NCI-H2081 treated with DMSO at 0.1 percent for 48 hours (cell line): ENCODE measurements at places on chromosomes 16 and 17.

DNA sequence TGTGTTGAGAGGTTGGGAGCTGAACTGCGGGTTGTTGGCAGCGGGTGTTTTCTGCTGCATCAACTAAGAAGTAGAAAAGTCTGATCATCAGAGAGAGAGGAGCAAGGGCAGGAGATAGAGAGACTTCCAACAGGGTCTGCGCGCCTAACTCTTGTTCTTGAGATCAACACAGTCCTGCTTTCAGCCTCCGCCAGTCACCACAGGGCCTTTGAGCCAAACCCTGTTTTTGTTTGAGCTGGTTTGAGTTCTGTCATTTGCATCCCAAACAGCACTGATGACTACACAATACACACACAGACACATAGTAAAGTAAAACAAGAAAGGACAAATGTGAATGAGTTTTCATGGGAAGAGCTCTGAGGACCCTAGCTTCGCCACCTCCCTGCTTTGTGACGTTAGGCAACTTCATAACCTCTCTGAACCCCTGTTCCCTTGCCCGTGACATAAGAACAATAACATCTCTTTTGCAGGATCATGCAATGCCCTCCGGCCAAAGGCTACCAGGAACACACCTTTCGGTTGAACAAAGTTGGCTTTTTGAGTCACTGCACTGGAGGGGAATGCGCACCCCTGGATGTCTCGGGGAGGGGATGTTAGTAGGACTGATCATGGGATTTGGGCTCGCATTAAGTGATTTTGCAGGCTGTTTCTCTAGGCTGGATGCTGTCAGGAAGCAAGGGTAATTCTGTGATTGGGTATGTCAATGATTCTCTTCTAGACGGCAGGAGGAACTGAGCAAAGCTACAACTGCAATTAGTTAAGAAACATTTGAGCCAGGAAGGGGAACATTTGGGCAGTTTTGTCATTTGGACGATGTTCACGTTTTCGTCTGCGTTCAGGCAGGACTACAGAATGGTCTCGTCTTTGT is 92.3 kb downstream of the C16orf78 start:
- no peak for DNase-seq

DNA sequence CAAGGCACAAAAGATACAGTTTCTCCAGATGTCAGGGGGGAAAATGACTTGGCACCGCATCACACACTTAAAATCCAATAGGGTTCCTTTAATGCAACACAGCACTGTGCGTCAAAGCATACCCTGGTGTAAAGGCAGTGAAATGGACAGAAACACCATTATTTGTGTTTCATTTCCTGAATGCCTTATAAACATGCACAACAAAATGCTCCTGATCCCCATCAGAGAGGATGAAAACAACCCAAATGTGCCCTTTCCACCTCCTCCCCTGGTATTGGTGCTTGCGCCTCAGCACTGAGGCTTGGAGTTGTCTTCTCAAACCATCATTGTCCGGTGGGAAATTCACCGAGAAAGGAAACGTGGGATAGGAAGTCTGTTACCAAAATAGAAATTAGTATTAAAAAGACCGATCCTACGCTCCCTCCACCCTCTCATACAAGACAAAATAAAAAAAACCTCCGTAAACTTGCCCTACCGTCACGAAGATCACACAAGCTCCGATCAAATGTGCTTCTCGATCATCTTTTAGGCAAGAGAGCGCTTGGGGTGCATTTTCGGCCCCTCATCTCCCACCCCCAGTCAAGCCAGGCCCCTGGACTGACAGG is 722 bp downstream of the CDC27 start:
- no peak for DNase-seq

DNA sequence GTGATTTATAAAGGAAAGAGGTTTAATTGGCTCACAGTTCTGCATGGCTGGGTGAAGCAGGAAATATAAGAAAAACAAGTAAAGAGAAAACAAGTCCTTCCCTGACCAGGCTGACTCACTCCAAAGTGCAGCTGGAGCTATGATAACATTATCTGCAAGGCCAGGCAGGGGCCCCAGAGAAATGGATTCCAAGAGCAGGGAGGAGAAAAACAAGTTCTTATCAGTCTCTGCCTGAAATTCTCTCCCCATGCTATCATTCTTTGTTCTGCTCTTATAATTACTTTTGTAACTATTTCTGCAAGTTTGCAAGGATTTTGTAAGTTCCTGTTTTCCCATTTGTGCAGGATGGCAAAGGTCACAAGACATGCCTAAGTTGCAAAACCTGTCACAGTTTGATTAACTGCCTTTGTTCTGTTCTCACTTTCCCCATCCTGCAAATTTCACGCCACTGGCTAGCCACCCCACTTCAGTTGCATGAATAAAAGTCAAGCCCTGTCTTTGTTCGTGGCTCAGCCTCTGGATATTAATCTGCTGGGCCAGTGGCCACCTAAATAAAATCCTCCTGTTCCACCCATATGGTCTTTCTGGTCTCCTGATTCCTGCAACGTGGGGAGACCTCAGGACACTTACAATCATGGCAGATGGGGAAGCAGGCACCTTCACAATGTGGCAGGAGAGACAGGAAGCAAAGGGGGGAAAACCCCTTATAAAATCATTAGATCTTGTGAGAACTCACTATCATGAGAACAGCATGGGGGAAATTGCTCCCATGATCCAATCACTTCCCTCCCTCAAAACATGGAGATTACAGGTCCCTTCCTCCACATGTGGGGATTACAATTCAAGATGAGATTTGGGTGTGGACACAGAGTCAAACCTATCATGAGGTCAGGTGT is 13.1 kb downstream of the ABCA9 start:
- DNase-seq: no peak

- no peak for DNase-seq
Measured at GRCh38 chr17:39926135-39926587, 1.2 kb downstream of the ORMDL3 start.

GRCh38 chr17:44439168-44439567 is 49.7 kb upstream of the ITGA2B start:
- DNase-seq: no peak

GRCh38 chr16:97822-98221 is 19.8 kb downstream of the MPG start:
- DNase-seq: no peak

DNA sequence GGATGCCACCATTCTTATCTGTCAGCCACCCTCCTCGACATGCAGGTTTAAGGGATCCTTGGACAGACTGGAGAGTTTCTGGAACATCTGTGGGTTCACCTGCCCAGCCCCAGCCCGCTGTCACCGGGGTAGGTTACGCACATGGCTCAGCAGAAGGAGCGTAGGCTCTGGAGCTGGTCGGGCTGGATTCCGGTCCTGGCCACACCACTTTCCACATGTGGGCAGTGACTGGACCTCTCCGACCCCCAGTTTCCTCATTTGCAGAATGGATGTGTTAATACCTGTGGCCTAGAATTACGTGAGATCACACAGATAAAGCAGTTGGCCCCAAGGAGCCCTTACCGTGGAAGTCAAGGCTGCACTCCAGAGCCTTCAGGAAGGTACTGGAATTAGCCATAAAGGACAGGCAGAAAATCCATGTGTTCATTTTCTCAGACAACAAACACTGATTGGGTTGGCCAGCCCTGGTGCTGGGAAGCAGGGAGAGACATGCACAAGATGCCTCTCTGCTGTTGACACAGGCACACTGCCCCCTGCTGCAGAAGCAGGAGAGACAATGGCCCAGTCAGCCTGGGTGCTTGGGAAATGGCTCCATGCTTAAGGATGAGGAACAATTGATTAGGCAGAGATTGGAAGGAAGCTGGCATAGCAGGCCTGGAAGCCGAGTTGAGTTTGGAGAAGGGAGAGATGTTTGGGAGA is 58.8 kb downstream of the SF3B3 start:
- DNase-seq: no peak

GRCh38 chr17:77864234-77865111 is 94.0 kb upstream of the TNRC6C start:
- no peak for DNase-seq

DNA sequence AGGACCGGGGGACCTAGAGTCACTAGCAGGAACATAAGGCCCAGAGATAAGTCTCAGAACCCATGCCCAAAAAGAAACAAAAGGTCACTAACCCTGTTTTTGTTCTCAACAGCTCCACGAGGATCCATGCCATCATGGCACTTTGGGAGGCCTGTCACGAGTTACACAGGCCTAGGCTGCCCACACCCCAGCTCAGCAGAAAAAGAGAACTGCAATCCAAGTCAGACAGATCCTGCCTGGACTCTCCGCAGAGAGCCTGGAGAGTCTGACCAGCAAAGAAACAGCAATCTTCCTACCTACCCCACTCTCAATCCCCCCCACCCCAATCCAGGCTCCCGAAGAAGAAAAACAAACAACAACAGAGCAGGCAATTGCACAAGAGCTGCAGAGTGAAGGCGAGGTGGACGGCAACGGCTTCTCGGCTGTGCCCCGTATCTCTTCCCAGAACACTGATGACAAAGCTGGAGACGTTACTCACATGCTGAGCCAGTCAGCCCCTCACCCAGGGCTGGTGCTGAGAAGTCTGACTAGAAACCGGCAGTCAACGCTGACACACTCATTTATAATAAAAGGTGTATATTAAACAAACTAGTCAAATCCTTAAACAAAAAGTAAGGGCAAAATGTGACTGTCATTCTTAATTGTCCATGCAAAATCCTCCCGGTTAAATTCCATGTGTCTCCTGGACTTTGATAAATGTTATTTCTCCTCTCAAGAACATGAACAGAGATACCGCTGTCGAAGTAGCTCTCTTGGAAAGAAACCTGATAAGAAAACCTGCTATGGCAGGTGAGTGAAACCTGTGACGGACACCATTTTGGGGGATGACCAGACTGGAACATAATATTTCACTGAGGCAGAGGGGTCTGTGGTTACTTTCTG is 89.3 kb downstream of the SMG6 start:
- no peak for DNase-seq

- no peak for DNase-seq
Measured at GRCh38 chr16:47504599-47504998, 43.5 kb downstream of the PHKB start.
